ENCODE measurements at places on chromosomes 6 and 20. TPM values are rescaled to one million over a fixed set of nuclear protein-coding genes. Genes with fewer than 3 reads are reported as not detected.

GRCh38 chr20:23782366-23782983 lies 31.7 kb upstream of the CST1 start:
- no peak for DNase-seq

- DNase-seq: no peak
Observed at GRCh38 chr20:49166534-49167449, 21.3 kb downstream of the STAU1 start.

FAM83B gene
- polyA plus RNA-seq: 8.5 TPM

DNA sequence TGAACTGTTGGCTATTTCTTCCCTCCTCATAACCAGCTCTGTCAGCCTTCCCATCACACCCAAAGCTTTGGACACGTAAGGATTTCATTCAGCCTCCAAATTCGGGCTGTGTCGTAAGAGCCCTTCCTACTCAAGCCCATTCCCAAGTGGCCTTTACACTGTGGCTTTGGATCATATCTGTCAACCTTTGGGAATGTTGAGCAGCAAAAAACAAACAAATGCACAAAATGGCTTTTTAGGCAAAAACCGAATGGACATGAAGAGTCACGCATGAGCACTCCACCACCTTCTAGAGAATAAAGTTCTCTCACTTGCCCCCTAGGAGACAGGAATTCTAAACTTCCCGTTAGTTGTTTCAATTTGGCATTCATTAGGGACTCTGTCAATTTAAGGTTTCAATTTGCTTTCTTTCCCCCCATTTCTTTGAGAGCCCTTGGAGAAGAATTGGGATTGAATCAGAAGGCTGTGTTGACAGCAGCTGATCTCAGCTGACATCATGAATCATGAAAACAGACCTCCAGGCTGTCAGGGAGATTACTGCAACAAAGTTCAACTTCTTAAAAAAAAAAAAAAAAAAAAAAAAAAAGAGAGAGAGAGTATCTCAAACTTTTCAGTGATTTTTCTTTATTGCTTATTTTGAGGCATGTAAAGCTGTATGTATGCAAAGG lies 110.3 kb downstream of the BCAS1 start:
- DNase-seq: no peak

DNA sequence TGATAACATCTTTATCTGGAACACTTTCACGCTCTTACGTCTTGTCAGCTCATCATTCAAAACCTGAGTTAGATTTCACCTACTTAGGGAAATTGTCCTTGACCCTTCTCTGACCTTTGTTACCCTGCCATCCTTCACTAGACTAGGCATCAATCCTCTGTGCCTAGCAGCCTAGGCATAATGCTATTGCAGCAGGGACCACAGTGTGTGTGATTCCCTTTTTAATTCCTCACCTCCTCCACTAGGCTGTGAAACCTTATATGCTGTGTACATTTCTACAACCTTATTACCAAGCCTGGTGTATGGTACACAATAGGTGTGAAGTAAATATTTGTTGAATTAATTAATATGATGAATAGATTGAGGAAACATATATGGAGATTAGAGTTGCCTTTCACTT lies 66.7 kb upstream of the DEFB112 start:
- no peak for DNase-seq

DNA sequence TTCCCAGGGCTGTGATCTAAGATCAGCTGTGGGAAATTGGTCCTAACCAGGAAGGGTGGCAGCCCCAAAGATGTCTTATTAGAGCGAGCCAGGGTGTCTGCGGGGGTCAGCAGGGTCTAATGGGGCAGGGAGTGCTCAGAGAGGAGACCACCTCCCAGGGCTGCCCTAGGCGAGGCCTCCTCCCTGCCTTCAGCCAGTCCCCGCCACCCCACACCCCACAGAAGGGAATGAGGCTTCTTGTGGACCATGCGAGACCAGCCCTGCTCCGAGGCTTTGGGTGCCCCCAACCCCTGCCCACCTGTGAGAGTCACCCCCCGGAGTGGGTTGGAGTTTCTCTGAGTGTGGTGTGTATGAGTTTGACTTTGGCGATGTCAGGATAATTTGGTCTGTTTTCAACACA lies 37.8 kb downstream of the SYNJ2 start:
- DNase-seq: no peak

KCNQ5 gene
- polyA plus RNA-seq: 0.20 TPM

DNA sequence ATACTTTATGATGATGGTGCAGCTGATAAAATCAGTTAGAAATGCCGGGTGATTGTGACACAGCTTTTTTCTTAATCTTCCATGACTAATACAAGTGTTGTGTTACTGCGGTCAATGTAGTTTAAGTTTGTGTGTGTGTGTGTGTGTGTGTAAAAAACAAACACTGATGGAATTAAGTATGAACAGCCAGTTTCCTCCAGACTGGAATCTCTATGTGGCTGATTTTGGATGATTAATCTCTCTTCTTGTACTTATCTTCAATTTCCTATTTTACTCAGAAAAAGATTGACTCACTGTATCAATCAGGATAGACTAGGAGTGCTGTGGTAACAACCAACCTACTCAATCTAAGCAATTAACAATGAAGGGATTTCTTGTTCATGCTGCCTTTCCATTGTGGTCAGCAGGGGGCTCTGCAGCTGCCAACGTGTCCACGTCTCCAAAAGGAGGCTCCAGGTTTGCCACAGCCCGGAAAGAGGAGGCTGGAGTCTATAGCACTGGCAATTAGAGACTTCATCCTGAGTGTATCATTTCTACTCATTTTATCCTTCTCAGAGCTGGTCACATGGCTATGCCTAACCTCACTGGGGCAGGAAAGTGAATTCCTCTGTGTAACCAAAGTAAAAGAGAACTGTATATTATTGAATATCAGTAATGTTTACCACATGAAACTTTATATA lies 107.7 kb downstream of the CD109 start:
- no peak for DNase-seq

DNA sequence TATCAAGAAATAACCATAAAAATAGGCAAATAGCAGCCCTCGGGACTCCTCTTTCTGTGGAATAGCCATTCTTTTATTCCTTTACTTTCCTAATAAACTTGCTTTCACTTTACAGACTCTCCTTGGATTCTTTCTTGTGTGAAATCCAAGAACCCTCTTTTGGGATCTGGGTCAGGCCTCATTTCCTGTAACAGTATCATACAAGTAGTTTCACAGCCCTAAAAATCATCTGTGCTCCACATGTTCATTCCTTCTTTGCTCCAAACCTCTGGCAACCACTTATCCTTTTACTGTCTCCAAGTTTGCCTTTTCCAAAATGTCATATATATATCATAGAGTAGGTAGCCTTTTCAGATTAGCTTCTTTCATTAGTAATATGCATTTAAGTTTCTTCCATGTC lies 13.5 kb upstream of the NT5E start:
- no peak for DNase-seq

CLIC5 gene
- polyA plus RNA-seq: 233 TPM

GRCh38 chr6:153074761-153075160 lies 56.3 kb downstream of the RGS17 start:
- no peak for DNase-seq

GRCh38 chr6:135537741-135538301 lies 40.3 kb upstream of the AHI1 start:
- DNase-seq: no peak

Data from right renal cortex interstitium (tissue), 3 donors.